ENCODE measurements at places on chromosomes 12 and 14.

DNA sequence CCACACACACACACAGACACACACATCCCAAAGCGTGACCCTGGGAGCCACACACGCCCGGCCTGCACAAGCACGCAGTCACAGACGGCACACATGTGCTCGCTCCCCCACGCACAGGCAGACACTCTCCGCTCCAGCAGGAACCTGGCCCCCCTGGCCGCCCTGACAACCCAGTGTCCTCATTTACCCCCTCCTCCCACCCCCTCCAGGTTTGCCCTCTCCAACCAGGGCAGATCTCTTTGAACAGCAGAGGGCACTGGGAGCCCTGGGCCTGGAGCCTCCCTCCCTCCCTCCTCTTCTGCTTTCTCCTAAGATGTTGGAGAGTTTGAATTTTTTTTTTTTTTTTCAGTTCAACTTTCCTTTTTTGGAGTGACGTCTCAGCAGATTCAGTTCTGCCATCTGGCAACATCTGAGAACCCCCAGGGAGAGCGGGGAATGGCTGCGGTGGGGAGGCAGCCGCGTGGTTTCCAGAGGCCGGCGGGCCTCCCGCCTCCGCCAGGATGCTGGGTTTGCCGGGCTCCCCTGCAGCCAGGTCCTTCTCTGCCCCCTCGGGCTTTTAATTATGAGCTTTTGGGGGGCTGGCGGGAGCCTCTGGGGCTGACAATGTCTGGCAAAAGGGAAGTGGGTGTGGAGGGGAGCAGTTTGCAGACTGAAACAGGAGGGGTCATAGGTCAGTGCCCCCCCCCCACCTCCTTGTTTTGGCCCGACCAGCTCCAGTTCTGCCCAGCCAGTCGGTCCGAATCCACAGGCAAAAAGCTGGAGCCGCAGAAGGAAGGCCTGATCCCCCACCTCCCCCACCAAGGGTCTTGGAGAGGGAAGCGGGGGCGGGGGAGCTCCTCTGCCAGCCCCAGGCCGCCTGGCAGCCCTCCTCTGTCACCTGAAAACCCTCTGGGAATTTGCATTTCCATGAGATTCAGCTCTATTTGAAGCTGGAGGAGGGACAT is 1.3 kb upstream of the NCOR2 start:
- peak; percentile 88 for DNase-seq

GRCh38 chr12:84789184-84789583 is 123.4 kb downstream of the SLC6A15 start:
- DNase-seq = no peak

- DNase-seq = no peak
Observed at GRCh38 chr12:79527473-79527872, 163.3 kb downstream of the PAWR start.

DNA sequence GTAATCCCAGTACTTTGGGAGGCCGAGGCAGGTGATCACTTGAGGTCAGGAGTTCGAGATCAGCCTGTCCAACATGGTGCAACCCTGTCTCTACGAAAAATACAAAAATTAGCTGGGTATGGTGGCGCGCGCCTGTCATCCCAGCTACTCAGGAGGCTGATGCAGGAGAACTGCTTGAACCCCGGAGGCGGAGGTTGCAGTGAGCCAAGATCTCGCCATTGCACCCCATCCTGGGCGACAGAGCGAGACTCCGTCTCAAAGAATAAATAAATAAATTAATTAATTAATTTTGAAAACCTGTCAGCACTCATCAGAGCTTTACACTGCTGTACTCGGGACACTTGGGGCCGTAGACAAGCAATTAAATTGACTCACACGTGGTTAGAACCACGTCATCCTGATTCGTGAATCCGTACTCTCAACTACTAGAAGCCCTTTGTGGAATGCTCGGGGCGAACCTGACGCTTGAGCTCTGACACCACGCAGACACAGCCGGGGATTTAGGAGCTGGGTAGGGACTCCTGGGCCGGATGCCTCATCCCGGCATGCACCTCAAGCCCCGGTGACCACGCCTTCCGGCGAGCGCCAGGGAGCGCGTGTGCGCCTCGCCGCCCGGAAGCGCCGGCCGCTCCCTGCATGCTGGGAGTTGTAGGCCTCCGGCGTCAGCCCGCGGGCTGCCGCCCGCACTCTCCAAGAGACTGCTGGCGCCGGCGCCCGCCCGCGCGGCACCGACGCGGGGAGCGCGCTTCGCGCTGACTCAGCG is at the start of gene XPOT:
TSS of gene XPOT (plus strand) at position 686 of the 763 bp plus-strand sequence. CDS start 5,644 bp downstream, outside the sequence.
- DNase-seq = peak; percentile 95
